ENCODE measurements at places on chromosomes 12 and 14.

GRCh38 chr14:52121441-52121840 lies 52.6 kb upstream of the NID2 start:
- DNase-seq = no peak

GRCh38 chr12:66269142-66269541 lies 33.2 kb upstream of the HELB start:
- DNase-seq = no peak

DNA sequence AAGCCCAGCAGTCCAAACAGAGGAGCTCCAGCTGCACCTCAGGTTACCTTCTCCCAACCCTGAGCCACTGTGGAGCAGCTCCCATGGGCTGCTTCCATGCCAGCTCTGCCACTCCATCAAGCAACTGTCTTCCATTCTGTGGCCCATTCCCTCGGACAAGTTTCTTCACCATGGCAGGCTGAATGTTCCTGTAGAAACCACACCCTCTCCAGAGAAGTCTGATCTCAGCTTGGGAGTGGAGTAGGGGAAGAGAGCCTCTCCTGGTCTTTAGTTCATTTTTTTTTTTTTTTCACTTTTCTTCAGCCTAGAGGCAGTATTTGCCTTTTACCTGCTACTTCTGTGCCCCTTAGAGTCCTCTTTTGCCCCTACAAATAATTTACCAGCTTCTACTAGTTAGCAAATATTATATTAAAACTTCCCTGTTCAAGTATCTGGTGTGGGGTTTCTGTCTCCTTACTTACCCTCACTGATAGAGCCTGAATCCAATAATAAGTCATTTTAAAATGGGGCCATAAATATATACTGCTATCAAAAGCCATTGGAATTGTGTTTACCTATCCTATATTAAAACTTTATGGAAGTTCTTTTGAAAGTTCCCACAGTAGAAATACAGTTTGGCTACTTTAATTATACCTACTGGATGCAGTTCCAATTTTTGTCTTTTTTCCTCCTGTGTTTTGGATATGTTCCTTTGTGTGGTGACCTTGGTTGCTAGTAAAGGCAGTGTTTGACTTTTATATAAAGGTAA lies 11.7 kb upstream of the SLC17A8 start:
- DNase-seq = no peak

- no peak for DNase-seq
Observed at GRCh38 chr12:104825408-104825807, 132.7 kb downstream of the SLC41A2 start.

- DNase-seq = no peak
Observed at GRCh38 chr14:23164250-23164649, 19.2 kb downstream of the SLC7A8 start.

DNA sequence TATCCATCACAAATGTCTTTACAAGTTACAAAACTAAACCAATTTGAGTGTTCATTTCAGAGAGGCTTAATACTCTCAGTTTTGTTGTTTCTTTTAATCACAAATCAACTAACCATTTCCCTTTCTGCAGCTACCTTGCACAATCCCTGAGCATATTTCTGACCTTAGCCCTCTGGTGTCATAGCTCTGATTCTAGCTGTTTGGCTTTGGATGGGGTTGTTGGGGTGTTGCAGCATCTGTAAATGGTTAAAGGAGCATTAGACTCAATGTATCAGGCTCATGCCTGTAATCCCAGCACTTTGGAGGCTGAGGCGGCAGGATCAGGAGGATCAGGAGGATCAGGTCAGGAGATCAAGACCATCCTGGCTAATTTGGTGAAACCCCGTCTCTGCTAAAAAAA lies 461.4 kb downstream of the NRXN3 start:
- no peak for DNase-seq

- DNase-seq = no peak
Observed at GRCh38 chr12:75784591-75784990, 247.0 kb downstream of the PHLDA1 start.

- DNase-seq = no peak
Observed at GRCh38 chr14:102580550-102581110, 11.8 kb upstream of the RCOR1 start.

GRCh38 chr12:11577658-11578260 lies 71.7 kb upstream of the ETV6 start:
- no peak for DNase-seq

- no peak for DNase-seq
Observed at GRCh38 chr14:54758041-54758440, 144.6 kb downstream of the GCH1 start.

- no peak for DNase-seq
Observed at GRCh38 chr12:1972260-1972659, 32.0 kb downstream of the DCP1B start.

DNA sequence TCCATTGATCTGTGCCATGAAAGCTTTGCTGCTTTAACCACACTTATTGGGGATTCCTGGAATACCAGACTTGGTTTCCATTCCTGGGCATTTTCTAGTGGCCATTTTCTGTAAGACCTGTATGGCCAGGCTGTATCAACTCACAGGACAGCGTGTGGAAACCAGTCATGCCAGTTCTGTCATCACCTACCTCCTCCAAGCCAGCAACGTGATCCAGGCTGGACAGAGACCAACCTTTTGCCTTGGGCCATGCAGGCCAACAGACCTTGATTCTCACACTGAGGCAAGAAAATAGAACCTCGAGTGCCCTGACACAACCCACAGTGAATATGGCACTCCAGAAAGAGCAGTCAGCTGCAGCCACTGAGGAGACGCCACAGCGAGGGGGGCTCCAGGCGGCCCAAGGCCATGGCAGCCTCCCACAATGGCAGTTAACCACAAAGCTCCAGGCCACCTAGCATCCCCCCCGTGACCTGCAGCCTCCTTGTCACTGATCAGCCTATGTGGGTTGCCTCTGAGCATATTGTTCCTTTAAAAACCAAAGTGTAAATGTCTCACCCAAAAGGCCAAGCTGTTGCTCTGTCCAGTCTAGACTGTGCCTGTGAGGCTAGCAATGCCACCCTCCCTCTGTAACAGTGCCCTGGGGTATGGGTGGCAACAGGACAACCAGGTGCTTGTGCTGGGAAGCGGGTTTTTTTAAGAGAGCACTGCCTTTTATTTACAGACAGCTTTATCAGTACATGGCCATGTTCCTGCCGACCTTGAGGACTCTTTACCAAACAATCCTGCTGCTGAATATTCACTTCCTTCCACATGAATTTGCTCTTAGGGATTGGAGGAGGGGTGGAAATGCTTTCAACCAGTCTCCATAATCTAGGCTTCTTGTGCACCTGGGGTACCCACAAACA lies 168.7 kb upstream of the HIF1A start:
- DNase-seq = no peak

DNA sequence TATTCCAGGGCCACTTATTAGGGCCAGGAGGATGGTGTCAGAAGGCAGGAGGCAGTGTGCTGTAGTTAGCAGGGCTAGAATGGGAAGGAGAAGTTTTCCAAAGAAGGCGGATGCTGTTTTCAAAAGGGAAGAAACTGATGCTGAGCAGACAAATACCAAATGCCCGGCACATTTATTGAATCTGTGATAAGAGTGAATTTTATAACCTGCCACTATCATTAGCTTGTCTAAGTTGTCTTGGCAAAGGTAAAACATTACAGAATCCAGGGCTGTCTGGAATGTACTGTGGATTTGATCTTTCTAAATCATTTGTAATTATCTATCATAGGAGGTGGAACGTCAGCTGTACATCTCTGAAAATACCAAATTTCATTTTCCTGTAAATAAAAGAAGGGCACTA lies 40.8 kb downstream of the NDUFA12 start:
- DNase-seq = no peak

DNA sequence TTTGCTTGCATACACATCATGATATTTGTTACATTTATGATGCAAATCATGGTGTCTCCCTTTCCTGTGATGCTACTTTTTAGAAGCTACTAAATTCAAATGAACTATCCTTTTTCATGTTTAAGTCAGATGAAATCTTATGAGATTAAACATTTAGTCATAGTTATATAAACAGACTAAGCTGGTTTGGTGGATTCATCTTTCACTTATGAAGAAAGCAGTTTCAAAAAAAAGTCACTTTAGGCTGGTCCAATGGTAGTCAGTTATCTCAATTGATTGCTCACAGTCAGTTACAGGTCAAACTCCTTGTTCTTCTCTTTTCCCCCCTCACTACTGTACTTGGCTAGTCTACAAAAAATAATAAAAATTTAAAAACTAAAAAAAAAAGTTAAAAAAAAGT lies 19.7 kb downstream of the SYCP3 start:
- DNase-seq = no peak

DNA sequence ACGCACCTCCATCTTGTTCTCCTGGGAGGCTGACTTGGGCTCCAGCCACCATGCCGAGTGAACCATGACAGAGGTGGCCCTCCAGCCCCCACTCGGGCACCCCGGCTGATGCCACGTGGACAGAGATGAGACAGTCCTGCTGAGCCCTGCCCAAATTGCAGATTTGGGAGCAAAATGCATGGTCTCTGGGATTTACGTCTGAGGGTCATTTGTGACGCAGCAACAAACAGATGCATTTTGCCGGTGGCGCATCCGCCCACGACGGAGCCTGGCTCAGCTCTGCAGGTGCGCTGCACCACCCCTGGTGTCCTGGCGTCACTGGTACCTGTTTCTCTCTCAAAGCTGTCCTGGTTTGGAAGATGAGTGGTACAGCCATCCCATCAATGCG lies 31.1 kb upstream of the INF2 start:
- DNase-seq = no peak

- no peak for DNase-seq
Observed at GRCh38 chr12:51852404-51853137, 4.1 kb upstream of the FIGNL2 start.

GRCh38 chr14:71711619-71712018 lies 220.6 kb upstream of the RGS6 start:
- DNase-seq = no peak

DNA sequence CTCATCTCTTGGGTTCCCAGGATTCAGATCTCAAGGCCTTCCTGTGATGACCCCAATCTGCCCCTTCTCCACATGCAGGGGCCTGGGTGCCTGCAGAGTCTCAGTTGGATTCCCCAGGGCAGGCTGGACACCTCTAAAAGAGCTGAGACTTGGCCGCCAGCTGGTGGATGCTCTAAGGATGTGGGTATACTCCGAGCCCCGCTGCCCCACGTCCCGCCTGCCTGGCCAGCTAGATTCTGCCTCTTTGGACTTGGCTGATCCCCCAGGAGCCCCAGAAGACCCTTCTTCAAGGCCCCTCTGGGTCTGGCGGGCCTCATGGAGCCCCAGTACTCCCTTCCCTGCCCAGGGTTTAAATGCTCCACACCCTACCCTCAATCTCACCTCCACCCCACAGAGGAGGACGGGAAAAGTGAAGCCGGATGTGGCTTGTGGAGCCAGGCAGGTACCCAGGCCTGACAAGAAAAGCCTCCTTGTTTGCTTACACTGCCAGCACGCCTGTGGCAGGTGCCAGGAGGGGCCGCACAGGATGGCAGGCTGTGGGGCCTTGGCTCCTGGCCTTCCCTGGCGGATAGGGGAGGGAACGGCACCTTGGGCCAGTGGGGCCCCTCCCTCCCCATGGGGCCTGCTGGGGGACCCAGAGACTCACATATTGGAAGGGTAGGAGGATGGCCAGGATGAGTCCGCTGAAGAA lies 15.1 kb downstream of the FAIM2 start:
- no peak for DNase-seq

- DNase-seq = no peak
Observed at GRCh38 chr12:39503439-39503838, 60.5 kb upstream of the KIF21A start.

DNA sequence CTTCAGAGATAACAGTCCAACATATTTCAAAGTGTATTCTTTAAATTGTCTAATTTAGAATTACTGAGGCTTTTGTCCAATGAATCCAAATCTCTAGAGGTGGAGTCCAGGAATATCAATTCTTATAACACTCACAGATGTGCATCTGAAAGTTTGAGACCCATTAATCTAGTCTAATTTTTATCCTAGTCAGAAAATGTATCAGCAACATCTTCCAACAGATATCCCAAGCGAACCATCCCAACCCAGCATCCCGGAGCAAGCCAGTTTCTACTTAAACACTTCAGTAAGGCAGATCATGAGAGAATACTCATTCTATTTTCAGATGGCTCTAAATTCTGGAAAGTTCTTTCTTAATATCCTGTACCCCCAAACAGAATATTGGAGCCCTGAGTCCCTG lies 113.5 kb downstream of the BBS10 start:
- no peak for DNase-seq

DNA sequence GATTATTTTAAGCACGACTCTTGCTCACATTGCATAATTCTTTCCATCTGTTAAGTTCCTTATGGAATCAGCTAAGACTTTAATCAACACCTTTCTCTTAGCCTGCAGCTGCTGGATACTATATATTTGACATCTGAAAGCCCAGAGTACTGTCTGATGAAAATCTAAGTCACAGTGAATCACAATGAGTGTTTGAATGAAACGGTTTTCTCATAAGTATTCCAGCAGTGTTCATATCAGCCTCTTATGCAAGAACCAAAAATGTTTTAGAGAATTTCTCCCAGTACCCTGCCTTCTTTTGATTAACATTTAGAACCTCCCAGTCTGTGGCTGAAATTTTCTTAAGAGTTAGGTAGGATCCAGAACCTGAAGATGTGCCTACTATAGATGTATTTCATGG lies 55.6 kb downstream of the FRMD6 start:
- DNase-seq = no peak

- peak; percentile 97 for DNase-seq
Observed at GRCh38 chr14:100213956-100214769, 24.8 kb upstream of the YY1 start.

- no peak for DNase-seq
Observed at GRCh38 chr12:68222326-68222725, 3.3 kb downstream of the IL26 start.

- no peak for DNase-seq
Observed at GRCh38 chr14:74515891-74516412, 22.4 kb downstream of the ISCA2 start.

GRCh38 chr14:101980700-101981099 lies 16.3 kb downstream of the DYNC1H1 start:
- peak; percentile 44 for DNase-seq

DNA sequence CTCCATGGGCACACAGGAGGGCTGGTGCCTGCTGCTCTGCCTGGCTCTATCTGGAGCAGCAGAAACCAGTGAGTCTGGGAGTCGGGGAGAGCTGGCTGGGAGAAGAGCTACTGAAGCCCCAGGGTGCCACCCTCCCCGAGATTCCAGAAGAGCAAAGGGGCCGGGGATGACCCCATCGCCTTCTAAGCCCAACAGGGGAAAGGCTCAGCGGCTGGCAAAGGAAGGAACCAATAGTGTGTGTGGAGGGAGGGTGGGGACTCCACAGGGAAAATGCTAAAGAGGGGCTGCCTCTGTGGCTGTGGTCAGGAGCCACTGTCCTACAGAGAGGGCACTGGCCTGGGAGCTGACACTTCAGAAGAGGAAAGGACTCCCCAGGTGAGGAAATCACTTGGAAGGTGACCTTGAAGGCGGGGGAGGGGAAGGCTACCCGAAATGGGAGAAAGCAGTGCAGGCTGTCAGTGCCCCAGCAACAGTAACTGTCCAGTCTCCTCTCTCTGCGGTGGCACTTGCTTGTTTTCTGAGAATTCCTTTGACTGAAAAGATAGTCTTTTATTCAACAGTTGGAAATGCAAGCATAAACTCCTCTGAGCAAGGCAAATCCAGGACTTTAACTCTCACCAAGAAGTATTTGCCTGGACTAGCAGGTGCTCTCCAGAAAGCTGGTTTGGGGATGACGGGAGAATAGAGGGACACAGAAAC lies 552 bp downstream of the TAPBPL start:
- DNase-seq = peak; percentile 47
